ENCODE measurements at places on chromosomes 6 and 20. TPM values are rescaled to one million over a fixed set of nuclear protein-coding genes. Genes with fewer than 3 reads are reported as not detected.

DNA sequence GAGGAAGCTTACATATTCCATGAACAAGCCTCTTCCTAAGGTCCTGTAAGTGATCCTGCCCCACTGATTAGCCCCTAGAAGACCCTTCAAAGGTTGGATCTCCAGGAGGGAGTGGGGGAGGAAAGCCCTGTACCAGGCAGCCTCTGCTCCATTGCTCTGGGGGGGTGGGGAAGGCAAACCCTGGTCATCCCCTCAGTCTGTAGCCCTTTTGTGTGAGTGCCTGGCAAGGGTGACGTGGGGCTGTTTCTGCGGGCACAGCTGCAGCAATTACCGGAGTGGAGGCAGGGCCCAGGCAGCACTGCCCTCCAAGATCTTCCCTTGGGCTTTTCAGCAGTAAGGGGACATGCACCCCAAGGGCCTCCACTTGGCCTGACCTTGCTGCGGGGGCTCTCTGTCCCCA is at the start of gene MOG:
Gene MOG, plus strand, starts transcription at position 295 of the 400 bp plus-strand sequence. CDS start 118 bp downstream, outside the sequence.
- no peak for DNase-seq

- DNase-seq: peak; percentile 10
These were observed 763 bp downstream of the ZKSCAN8 start for GRCh38 chr6:28142446-28142845.

DNA sequence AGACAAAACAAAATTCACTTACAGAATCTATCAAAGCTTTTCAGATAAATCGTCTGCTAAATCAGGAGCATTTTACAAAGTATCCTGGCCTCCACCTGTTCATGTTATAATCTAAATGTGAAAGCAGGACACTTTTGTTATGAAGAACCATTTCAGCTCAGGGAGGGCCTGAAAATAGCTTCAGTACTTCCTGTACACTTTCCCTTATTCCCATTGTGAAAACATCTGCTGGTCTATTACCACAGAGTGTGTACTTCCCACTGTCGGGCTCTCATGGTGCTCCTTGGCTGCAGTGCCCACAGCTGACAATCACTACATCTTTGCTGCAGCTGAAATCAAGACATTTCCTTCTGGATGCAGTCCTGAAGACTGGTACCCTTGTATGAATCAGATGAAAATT is 128.1 kb downstream of the OPRM1 start:
- DNase-seq: no peak

GRCh38 chr6:23841116-23841515 is 284.9 kb upstream of the NRSN1 start:
- no peak for DNase-seq

DNA sequence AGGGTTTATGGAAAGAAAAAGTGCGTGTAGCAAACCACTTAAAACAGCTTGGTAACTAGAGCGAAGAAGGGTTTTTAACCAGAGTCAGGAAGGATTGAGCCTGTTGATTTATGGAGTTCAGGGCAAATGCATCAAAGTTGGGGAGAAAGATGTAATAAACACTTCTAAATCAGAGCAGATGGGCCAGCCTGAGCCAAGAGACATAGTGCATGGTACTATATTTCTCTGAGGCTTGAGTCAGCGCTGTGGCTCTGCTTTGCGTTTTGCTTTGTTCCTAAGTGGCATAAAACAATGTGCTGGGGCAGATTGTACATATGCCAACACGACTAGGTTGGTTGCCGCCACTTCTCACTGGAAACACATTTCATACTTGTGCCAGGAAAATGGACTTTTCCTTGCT is 111.3 kb downstream of the BCKDHB start:
- no peak for DNase-seq

DNA sequence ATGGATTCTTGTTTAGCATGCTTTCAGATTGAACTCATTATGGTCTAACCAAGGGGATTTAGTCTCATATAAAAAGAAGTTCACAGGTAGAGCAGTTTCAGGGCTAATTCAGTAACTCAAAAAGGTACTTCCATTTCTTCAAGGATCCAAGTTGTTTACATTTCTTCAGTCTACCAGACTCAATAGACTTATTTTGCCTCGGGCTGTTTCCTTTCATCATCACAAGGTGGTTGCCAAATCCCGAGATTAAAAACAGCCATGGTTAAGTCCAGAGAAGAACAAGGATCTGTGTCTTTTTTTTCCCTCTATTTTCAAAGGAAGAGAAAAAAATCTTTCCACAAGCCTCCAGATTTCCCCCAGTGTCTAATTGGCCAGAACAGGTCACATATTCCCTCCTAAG is 69.8 kb upstream of the SNX9 start:
- DNase-seq: no peak

GRCh38 chr6:69913361-69913760 is 47.0 kb downstream of the COL19A1 start:
- no peak for DNase-seq

- DNase-seq: peak; percentile 7
These were observed 168.4 kb downstream of the GJA10 start for GRCh38 chr6:90062667-90063066.

DNA sequence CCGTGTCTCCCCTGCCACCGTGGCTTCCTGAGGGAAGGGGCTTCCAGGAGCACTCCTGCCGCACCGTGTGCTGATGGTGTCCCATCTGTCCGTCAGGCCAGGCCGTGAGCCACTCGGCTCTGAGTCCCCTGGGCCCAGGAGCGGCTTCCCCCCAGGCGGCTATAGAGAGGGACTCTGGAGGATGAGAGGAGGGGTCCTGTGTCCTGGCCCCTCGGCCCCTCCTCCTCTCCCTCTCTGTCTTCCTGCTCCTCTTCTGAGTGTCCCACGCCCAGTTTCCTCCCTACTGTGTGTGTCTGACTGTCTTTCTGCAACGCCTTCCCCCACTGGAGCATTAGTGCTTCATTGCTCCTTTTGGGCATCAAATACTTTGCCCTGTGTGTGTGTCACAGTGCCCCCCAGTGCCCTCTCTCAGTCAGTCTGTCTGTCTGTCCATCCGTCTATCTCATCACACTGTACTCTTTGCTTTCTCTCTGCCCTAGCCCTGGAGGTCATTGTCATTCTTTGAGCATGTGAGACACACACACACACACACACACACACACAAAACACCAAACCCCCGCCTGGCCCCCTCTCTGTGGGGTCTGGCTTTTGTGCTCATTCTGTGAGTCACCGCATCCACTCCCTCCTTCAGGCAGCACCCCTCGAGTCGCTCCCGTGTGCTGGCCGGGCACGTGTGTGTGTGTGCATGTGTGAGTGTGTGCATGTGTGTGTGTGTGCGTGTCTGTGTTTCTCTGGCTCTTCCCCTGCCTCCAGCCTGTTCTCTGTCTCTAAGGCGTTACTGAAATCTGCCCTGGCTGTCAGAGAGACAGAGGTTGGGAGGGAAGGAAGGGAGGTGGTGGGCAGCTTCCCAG is 71.9 kb downstream of the SRC start:
- no peak for DNase-seq

GRCh38 chr6:127481628-127482027 is 22.4 kb upstream of the KIAA0408 start:
- DNase-seq: peak; percentile 13

DNA sequence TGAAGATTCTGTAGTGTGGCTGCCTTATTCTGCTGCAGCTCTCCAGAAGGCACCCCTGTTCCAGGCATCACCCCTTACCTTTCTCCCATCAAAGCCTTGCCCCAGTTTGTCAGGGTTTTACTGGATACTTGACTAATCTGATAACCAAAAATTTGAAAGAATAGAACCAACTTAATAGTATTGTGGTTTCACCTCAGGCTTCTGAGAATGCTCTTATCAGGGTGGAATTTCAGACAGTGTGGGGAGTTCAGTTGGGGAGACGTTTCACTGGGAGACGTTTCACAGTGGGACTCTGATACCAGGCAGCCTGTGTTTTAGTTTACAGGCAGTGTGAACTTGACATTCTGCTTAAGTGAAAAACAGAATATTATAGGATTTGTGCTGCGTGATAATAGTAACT is 50.5 kb downstream of the SCAND1 start:
- no peak for DNase-seq

GRCh38 chr20:36017048-36017951 is 48.9 kb downstream of the CNBD2 start:
- DNase-seq: peak; percentile 71

DNA sequence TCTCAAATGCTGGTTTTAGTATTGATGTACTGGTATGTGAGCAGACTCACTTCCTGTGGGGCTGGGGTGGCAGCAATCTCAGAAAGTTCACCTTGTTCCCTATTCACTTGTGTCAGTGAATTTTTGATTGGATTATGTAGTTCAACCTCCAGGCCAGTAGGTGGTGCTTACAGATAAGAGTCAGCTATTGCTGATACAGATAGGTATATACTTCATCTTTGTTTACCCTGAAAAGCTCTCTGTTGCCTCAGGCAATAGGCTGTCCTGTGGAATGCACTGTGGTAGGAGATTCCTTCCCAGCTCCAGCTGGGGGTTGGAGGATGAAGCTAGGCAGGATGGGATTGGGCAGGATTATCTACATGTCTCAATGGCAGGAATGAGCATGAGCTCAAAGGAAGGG is 851.2 kb upstream of the EYS start:
- no peak for DNase-seq

GRCh38 chr6:47335466-47335865 is 25.8 kb upstream of the TNFRSF21 start:
- DNase-seq: peak; percentile 7

DNA sequence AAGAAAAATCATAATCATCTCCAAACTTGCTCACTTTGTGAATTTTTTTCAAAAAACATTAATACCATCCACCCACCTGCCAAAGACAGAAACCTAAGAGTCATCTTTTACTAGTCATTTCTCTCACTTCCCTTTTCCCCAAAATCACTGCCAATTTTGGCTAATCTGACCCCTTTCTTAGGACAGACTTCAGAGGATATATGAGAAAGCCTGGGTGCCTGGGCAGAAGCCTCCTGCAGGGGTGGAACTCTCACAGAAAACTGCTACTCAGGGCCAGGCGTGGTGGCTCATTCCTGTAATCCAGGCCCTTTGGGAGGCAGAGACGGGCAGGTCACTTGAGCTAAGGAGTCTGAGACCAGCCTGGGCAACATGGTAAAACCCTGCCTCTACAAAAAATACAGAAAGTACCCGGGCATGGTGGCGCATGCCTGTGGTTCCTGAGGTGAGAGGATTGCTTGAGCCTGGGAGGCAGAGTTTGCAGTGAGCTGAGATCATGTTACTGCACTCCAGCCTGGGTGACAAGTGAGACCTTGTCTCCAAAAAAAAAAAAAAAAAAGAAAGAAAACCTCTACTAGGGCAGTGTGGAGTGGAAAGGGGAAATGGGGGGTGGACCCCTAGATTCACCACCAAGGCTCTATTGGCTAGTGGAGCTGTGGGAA is 3.8 kb downstream of the DEK start:
- DNase-seq: peak; percentile 7

GRCh38 chr6:34094474-34095135 is 51.3 kb downstream of the GRM4 start:
- DNase-seq: no peak

GRCh38 chr6:139448051-139448649 is 73.7 kb upstream of the CITED2 start:
- peak; percentile 47 for DNase-seq

GRCh38 chr6:104711371-104711770 is 148.3 kb downstream of the HACE1 start:
- peak; percentile 26 for DNase-seq

TMEM170B gene
- total RNA-seq: 2.0 TPM

BPIFB1 gene
- not detected for total RNA-seq

SMLR1 gene
- total RNA-seq: not detected

HM13 gene
- total RNA-seq: 31.6 TPM

TGIF2 gene
- total RNA-seq: 15.5 TPM

MCCD1 gene
- total RNA-seq: not detected

Data from lung microvascular endothelial cell (primary cell).